NCI-H2029 treated with DMSO at 0.1 percent for 48 hours (cell line): ENCODE measurements at places on chromosomes 7 and 10.

GRCh38 chr7:120052884-120053382 lies 220.0 kb upstream of the KCND2 start:
- DNase-seq, result no peak

GRCh38 chr7:74138334-74138867 lies 35.8 kb upstream of the EIF4H start:
- no peak for DNase-seq

DNA sequence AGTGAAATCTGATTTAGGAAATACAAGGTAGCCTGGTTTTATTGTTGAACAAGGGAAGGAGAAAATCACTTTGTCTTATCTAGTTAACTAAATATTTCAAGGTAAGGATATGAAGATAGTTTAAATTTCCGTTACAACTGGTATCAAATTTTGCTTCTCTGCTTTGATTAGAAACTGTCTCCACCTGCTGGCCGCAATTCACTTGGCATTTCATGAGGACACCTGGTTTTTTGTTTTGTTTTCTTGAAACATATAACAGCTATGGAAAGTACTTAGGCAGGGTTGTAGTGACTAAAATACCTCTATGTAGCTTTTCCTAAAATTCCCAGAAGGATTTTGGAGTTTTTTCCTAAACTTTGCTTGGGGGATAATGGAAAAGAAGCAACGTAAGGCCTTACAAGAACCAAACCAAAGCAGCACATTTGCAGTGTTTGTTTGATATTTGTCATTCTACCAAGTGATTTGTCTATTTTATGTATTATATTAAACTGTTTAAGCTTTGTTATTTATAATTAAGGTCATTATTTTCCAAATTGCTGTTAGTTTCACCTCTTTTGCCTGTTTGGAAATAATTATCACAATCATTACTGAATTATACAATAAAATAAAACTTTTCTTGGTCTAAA lies 73.6 kb downstream of the AHCYL2 start:
- DNase-seq, result no peak

DNA sequence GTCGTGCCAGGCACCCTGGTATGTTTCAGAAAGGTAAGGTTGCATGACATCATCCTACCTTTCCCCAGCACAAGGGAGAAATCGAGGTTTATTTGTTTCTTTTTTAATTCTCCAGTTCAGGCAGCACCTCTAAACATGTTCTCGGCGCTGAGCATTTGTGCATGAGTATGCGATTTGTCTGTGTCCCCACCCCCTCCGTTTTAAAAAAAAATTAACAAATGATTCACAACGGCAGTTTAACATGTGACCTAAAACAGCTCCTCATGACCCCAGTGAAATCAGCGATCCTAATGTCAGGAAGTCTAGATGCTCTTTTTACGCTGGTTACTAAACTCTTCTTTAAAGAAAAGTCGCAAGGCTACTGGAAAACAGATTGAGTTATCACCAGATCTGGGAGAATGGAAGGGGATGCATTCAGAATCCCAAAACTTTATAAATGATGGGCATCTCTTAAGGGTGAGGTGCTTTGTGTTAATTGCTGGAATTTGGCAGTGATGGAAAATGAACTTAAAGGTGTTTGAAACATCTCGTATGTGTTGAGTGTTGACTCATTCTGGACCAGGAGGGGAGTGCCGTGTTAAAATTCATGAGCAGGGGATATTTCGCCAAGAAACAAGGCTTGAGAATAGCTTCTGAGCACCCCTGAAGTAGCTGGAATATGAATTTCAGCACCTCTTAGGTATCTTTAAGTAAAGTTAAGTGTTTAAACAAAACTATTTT lies 106.8 kb upstream of the PDCD4 start:
- DNase-seq, result no peak

DNA sequence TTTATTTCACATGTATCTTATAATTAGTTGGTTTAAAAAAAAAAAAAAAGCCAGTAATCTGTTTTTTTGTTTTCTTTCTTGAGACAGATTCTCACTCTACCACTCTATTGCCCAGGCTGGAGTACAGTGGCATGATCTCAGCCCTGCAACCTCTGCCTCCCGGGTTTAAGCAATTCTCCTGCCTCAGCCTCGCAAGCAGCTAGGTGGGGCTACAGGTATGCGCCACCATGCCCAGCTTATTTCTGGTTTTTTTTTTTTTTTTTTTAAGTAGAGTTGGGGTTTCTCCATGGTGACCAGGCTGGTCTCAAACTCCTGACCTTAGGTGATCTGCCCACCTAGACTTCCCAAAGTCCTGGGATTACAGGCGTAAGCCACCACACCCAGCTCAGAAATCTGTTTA lies 34.1 kb upstream of the CAPZA2 start:
- DNase-seq, result no peak

- no peak for DNase-seq
These were observed 732.1 kb upstream of the POT1 start for GRCh38 chr7:125661677-125662076.

GRCh38 chr7:90766814-90767564 lies 170.9 kb downstream of the CDK14 start:
- DNase-seq, result no peak

DNA sequence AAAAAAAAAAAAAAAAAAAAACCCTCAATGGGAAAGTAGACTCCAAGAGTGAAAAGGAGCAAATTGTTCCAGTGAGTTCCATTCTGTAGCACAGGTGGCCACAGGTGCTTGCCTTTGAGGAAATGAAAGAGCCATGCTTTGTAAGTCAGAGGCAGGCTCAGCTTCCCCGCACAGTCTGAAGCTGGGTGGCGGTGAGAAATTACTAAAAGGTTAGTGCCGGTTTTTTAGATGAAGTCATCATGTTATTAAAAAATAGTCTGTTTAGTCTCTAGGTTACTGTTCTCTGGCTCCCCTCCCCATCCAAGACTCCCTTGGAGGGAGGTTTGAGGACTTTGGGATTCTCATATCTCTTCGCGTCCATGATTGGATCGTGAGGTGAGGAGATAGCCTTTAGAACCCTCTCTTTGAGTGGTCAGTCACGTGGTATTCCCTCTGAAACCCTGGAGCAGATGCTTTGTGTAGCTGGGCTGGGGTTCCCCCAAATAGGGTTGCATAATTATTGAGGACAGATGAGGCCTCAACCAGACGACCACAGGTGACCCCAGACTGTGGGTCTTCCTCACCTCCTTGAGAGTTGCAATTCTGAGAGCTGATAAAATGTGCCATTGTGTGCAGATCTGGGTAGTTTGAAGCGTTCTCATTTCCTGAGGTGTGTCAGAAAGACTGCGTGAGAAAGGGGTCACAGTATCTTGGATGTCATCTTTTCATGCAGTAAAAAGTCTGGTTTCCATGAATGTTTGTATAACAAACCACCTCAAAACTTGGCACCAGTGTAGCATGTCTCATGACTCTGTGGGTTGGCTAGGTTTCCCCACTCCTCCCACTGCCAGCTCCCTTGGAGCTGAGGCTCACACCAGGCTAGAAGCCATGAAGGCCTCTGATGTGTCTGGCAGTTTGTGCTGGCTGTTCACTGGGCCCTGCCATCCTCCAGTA lies 27.1 kb downstream of the OGDH start:
- DNase-seq, result peak; percentile 77

DNA sequence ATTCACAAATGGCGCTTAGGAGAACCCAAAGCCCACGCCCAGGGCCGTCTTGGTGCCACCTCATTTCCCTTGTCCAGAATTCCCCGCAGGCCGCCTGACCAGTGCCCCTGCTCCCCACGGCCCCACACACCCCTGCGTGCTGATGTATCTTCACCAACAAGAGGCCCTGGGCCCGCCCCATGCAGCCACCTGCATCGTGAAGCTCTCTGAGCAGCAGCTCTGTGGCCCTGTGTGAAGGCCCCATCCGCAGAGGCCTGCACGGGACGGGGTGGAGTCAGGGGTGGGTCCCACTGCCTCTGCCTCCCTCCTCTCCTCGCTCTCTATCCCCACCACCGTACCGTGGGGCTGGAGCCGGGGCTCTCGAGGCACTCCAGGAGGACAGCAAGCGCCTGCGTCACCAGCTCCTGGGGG lies 14.7 kb downstream of the BRAT1 start:
- no peak for DNase-seq

DNA sequence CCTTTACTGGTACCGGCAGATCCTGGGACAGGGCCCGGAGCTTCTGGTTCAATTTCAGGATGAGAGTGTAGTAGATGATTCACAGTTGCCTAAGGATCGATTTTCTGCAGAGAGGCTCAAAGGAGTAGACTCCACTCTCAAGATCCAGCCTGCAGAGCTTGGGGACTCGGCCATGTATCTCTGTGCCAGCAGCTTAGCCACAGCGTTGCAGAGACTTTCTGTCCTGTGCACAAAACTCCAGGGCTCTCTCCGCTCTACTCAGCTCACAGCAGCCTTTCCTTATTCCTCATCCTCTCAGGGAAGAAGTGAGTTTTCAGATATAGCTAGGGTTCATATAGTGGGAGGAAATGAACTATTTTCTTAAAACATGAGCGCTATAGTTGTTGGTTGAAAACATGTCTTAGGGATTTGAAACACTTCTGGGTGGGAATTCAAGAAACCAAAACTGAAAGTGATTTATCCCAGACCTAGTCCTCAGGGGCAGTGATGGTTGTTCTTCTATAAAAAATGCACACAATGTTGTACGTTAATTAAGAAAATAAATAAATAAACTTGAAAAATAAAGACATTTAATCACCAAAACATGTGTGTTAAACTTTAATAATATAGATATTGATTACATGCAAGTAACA lies 150.2 kb upstream of the PRSS58 start:
- DNase-seq, result no peak

DNA sequence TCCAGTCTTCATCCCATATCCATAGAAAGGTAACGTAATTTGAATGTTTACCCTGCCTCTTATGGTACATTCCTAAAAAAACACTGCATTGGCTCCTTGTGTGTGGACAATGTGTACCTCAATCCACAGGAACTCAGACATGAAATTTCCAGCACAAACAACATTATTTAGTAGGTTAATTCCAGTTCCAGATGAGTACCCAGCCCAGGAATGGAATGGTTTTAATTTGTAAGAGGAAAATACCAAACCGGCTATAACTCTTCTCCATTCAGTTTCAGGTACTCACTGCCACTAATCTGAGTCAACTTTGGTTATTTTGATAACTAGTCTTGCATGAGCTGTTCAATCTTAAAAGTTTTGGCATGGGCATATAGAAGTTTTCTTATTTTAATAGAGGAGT lies 39.0 kb downstream of the TFPI2 start:
- no peak for DNase-seq

- no peak for DNase-seq
These were observed 6.3 kb upstream of the CDH23 start for GRCh38 chr10:71390461-71390835.

DNA sequence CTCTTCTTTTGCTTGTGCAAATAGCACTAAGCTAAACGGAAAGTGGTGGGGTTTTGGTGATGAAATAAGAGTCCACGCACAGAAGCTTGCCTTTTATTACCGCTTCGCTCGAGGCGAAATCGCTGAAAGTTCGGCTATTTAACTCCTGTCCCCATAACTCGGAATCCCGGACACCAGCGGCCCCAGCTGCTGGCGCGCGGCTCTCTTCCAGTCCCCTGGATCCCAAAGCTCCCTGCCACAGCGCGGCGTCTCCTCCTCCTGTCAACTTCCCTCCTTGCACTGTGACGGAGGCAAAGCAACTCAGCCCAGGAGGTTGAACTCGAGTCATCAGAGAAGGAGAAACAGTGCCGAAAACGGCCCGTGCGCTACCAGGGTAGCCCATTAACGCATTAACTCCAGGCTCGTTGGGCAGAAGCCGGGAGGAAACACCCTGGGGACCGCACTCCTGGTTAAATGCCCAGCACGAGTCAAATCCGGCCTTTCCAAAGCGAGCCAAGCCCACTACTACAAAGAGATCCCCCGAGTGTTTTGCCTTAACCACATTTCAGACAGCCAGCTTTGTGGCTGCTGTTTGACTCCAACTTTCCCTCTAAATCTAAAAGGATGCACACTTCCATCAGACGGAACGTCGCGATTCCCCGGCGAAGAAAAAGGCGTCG lies 1.3 kb downstream of the SEMA3D start:
- DNase-seq, result no peak

GRCh38 chr7:28517606-28518005 lies 105.3 kb downstream of the CREB5 start:
- no peak for DNase-seq

DNA sequence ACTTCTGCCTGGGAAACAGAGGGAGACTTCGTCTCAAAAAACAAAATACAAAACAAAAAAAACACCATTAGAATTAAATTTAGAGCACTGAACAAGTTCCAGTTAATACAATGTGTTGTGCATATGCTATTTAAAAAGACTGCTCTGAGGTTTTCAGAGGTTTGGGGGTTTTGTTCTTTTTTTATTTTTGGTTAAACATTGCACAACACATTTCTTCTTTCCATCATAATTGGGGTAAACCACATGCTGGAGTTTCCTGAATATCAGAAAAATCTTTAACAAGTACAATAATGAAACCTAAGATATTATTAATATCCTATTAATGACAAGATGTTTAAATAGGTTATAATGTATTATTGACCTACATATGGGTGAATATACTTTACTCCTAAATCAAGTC lies 26.3 kb downstream of the IGF2BP3 start:
- no peak for DNase-seq

DNA sequence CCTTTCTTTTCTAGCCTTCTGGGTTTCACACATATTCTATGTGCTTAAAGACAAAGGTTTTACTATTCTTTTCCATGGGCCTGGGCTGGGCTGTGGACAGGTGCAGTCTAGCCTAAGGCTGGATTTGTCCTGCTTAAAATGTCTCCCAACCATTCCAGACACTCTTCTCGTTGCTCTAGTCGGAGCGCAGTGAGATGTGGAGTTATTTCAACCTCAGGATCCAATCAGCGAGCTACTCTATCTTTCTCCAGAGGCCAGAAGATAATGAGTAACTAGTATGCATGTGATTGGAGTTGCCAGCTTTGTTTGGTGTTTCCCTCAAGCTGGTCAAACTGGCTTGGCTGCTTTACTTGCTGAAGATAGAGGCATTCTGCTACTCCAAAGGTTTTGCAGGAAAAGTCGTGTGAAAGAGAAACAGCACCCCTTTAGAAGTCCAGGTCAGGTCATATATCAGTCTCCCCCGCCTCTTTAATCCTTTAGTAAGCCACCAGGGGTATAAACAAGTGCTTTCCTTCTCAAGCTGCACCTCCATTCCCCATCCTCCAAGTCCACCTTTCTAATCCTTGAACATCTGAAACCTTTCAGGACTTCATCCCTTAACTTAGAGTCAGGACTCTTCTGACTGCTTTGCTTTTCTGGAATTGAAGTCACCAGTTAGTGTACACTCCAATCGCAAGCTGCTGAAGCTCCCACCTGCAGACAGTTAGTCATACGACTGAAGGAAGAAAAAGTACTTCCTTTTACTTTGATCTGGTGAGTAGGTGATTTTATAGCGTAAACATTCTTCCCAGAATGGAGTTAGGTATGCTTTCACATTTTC lies 78.8 kb downstream of the DNMBP start:
- peak; percentile 4 for DNase-seq

GRCh38 chr10:77317221-77317620 lies 320.4 kb downstream of the KCNMA1 start:
- DNase-seq, result no peak
